ENCODE measurements at places on chromosomes 7 and 10.

GRCh38 chr7:37786741-37787569 is 61.4 kb upstream of the NME8 start:
- DNase-seq: no peak

DNA sequence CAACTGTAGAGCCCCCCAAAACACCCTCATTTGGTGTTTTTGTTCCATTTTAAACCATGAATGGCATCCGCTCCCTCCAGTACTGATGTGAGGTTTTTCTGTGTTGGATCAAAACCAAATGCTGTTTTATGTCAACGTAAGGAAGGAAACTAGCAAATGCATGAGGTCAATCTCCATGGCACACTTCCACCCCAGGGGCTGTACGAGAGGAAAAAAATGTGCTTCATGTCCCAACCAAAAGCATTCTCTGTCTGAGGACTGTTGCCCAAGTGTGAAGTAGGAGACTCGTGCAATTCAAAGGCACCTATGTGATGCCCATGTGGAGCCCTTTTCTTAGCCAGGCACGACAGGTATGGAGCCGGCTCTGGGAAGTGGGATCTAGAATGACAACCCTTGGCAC is 180.3 kb upstream of the MKI67 start:
- no peak for DNase-seq

DNA sequence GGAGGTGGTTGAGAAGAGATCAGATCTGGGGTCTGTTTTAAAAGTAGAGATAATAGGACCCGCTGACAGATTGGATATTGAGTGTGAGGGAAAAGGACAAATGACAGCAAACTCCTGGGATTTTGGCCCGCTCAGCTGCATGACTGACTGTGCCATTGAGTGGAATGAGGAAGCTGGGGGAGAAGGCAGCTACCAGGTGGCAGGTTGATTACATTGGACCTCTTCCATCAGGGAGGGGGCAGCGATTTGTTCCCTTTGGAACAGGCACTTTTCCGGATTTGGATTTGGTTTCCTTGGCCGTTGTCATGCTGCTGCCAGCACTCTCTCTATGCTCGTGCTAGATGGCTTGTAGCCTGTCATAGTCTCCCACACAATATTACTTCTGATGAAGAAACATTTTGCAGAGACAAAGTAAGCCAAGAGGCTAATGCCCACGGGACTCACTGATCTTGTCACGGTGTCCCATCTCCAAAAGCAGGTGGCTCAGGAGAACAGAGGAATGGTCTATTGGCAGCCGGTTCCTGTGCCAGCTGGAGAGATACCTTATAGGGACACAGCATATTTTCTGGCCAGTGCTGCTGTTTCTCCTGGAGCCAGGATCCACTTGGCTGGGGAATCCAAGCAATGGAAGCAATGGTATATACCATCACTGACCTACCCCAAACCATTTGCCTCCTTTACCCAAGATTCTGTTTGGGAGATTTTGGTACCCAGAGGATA is 69.1 kb upstream of the WAC start:
- DNase-seq: no peak

DNA sequence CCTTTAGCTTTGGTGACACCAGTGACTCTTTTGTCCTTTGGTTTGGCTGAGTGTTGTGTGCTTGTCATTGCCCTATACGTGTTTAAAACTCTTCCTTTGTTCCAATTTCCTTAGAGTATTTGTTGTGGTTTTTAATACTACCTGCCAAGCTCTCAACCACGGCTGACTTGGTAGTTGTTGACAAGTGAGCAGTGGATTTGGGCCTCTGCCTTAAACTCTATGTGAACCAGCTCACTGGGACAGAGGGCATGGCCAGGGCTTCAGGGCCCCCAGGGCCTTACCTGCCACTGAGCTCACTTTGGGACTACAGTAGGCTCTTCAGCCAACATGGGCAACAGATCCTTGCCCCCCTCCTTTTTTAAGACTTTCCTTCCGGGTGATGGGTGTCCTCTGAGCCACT is 9.6 kb upstream of the DMBT1 start:
- no peak for DNase-seq

DNA sequence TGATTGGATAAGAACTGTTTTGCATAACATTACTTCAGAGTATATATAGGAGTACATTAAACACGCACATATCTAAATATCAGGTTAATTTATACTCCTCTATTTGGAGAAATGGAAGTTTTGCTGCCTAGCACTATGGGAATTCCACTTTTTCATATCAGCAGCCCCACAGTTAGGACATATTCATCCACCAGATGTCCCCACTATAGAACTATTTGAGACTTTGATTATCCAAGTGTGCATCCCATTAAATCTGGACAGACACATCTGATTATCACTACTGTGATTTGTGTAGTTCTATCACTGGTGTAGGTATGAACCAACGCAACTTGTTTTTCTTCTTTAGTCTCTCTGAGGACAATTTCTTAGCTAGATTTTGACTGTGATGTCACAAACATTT is 345.7 kb downstream of the THSD7A start:
- DNase-seq: no peak

GRCh38 chr10:75814014-75814413 is 382.6 kb downstream of the LRMDA start:
- no peak for DNase-seq

All from NCI-H2171 treated with DMSO at 0.1 percent for 48 hours (cell line).